ENCODE measurements at places on chromosomes 2 and 18.
A peak's percentile ranks its signal among the peaks of the same experiment; 100 is the strongest.

DNA sequence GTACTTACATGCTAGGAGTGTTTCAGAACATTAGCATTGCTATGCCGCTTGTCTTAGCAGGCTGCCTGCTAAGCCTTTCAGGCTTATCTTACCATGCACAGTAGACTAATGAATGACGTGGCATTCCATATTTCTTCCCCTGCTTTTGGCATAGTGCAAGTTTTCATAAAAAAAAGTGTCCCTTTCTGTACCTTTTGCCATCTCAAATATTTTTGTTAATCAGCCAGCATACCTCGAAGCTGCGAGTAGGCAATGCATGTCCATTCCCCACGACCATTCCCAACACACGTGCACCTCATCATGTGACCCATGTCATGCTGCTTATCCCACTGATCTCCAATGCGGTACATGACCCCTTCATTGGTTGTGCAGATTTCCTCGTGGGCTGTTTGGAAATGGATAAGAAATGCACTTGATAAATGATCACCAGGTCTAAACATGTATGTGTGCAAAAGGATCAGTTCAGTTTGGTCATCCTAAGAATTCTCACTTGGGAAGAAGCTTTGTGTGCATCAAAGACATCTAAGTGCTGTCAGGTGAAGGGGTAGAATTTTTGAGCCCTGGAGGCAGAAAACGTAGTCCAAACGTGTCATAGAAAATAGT is 13.9 kb downstream of the FN1 start:
- DNase-seq: no peak
- H3K4me1 ChIP-seq: no peaks in the 10 kb centered on the region
- no peak overlapping the region for H3K27ac ChIP-seq
- H3K27me3 ChIP-seq: no peaks in the 10 kb centered on the region
- H3K36me3 ChIP-seq: no peaks in the 10 kb centered on the region
- no peak overlapping the region for H3K4me3 ChIP-seq

- H3K27ac ChIP-seq: no peak overlapping the region
- H3K27me3 ChIP-seq: peaks cover 92% of the 10 kb centered on the region
- H3K4me3 ChIP-seq: no peak overlapping the region
- DNase-seq: no peak
Observed at GRCh38 chr18:13455471-13455870, 236.9 kb downstream of the LDLRAD4 start.

DNA sequence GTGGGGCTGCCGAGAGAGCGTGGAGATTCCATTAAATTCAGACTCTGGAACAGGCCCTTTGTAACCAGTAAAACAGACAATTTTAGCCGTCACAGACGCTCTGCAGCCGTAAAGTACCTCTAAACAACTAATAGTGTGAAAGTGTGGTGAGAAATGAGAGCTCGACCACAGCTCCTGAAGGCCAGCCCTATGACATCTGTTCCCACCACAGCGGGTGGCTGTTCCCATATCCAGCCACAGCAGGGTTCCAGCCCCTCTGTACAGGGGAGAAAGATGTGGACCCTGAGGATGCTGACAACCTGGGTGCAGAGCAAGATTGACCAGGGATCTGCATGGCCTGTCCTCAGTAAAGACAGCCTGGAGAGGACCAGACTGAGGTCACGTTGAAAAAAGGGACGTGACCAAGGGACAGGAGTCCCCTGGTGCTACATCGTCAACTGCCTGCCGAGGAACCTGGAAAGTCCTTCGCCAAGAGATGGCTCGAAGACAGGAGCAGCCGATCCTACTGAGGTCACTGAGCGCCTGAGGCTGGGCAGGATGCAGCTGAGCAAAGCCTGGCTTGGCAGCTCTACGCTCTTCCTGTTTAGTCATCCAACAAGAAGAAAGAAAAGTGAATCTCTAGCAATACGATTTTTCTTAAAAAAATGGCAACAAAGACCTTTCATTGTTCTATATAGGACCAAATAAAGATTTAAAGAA is 831.7 kb downstream of the RNF144A start:
- no peaks in the 10 kb centered on the region for H3K36me3 ChIP-seq
- H3K4me3 ChIP-seq: no peak overlapping the region
- H3K27ac ChIP-seq: no peak overlapping the region
- no peaks in the 10 kb centered on the region for H3K27me3 ChIP-seq

DNA sequence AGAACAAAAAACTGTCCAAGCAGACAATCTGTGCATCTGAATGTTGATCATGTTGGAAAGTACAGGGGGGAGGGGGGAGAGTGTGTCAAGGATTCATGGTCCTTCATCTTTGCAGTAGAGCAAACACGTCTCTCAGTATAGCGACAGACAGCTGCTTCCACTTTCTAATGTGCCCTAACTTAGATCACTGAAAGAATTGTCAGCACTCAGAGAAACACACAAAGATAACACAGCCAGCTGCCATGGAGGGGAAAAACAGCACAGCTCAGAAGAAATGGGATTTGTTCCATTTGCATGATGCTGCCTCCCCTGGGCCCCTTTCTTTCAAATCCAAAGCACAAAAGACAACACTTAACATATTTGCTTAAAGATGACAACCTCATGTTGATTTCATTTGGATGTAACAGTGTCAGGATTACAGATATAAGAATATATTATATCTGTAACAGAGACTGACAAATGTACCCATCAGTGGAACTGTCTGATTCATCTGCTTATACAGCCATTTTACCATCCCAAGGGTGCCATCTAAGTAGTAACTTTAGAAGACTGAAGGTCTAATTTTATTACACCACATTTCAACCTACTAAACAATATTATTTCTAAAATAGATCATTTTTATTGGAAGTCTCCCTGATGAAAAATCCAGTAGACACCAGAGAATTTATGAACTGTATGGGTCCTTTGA is 17.7 kb downstream of the FIGN start:
- no peaks in the 10 kb centered on the region for H3K4me1 ChIP-seq
- no peak overlapping the region for H3K27ac ChIP-seq
- H3K36me3 ChIP-seq: no peaks in the 10 kb centered on the region
- no peak overlapping the region for H3K4me3 ChIP-seq
- no peak for DNase-seq

DNA sequence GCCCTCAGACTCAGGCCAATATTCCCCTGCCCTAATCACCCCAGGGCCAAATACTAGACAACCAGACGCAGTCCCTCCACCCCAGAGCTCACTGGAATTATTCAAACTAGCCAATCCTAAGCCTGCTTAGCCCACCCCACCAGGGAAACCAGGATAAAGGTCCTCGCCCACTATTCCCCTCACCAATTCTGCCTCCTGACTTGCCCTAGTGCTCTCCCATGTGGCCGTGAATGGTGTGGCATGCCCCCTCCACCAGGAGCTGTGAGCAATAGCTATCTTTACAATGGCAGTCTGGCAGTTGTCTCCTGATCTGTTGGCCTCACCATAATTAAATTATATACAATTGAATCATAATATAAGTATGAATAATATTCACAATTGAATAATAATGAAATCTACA is 42.3 kb downstream of the FAM124B start:
- DNase-seq: no peak
- H3K27ac ChIP-seq: no peak overlapping the region
- H3K4me3 ChIP-seq: no peak overlapping the region
- H3K27me3 ChIP-seq: no peaks in the 10 kb centered on the region

DNA sequence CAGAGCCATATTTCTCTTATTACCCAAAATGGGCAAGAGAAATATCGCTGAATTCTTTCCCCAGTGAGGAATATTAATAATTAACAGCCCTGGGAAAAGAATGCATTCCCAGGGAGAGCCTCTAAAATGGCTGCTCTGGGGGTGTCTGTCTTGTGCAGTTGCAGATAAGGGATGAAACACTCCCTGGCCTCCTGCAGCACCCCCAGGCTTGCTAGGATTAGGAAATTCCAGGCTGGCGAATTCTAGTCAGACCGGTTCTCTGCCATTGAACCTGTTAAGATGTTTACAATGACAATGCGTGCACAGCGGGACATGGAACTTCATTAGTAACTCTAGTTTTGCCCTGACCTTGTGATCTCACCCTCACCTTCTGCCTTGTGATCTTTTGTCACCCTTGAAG is 24.5 kb downstream of the MRPL30 start:
- no peak for DNase-seq
- H3K4me1 ChIP-seq: no peaks in the 10 kb centered on the region
- no peak overlapping the region for H3K4me3 ChIP-seq

GRCh38 chr2:113940891-113941290 is 51.0 kb downstream of the ACTR3 start:
- DNase-seq: no peak
- no peak overlapping the region for H3K4me3 ChIP-seq
- no peaks in the 10 kb centered on the region for H3K4me1 ChIP-seq
- peaks cover 54% of the 10 kb centered on the region for H3K36me3 ChIP-seq

GRCh38 chr2:50885948-50886347 is 146.0 kb downstream of the NRXN1 start:
- no peak overlapping the region for H3K27ac ChIP-seq
- no peak for DNase-seq
- H3K36me3 ChIP-seq: no peaks in the 10 kb centered on the region
- H3K27me3 ChIP-seq: no peaks in the 10 kb centered on the region
- no peak overlapping the region for H3K4me3 ChIP-seq
- H3K4me1 ChIP-seq: no peaks in the 10 kb centered on the region

- H3K4me3 ChIP-seq: no peak overlapping the region
- DNase-seq: no peak
- no peak overlapping the region for H3K27ac ChIP-seq
- H3K27me3 ChIP-seq: no peaks in the 10 kb centered on the region
- peaks cover 21% of the 10 kb centered on the region for H3K36me3 ChIP-seq
Observed at GRCh38 chr18:12340945-12341660, 33.1 kb downstream of the TUBB6 start.

DNA sequence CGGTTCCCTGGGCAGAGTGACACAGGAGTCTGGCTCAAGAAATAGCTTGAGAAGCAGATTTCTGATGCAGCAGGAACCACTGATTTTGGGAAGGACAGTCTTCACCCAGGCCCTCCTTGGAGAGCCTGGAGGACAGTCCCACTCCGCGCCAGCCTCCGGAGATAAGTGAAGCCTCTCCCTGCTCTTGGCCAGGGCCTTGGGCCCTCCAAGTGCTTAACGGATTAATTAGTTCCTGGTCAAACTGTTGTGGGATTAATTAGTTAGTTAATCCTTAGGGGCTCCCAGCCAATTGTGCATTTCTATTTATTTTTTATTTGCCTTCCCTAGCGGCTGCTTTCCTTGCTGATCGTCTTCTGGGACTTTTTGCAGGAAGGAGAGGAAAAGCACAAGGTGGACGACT is 19.6 kb downstream of the CPLX4 start:
- H3K4me3 ChIP-seq: no peak overlapping the region
- peaks cover 34% of the 10 kb centered on the region for H3K4me1 ChIP-seq
- DNase-seq: no peak

GRCh38 chr18:66124394-66124793 is 373.6 kb downstream of the CDH7 start:
- H3K36me3 ChIP-seq: no peaks in the 10 kb centered on the region
- H3K4me1 ChIP-seq: no peaks in the 10 kb centered on the region
- no peaks in the 10 kb centered on the region for H3K27me3 ChIP-seq

GRCh38 chr2:68391099-68391498 is 26.0 kb downstream of the PLEK start:
- H3K4me3 ChIP-seq: no peak overlapping the region
- H3K4me1 ChIP-seq: no peaks in the 10 kb centered on the region
- no peak overlapping the region for H3K27ac ChIP-seq
- peaks cover 31% of the 10 kb centered on the region for H3K27me3 ChIP-seq
- no peak for DNase-seq
- no peaks in the 10 kb centered on the region for H3K36me3 ChIP-seq

GRCh38 chr18:48548921-48549320 is 10.1 kb downstream of the CTIF start:
- H3K4me3 ChIP-seq: no peak overlapping the region
- DNase-seq: no peak
- no peaks in the 10 kb centered on the region for H3K36me3 ChIP-seq
- H3K27ac ChIP-seq: peak overlapping the region; percentile 17

DNA sequence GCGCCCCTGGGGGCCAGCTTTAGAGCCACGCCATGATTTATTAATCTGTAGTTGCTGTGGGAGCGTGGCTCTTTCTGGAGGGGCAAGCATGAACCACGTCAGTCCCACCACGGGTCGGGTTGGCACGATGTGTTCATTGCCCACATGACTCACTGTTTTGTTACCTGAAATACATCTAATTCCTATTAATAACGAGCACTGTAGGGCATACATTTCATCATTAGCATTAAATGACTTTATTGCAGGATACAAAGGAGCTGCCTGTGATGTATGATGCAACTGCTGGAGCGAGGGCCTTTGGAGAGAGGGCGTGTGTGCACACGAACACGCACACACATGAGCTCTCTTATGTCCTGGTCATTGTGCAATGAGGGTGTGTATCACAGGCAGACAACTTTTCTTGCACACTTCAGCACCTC is 127.0 kb downstream of the INHBB start:
- no peaks in the 10 kb centered on the region for H3K27me3 ChIP-seq
- H3K4me3 ChIP-seq: no peak overlapping the region
- DNase-seq: no peak
- H3K36me3 ChIP-seq: no peaks in the 10 kb centered on the region
- H3K4me1 ChIP-seq: peaks cover 59% of the 10 kb centered on the region

DNA sequence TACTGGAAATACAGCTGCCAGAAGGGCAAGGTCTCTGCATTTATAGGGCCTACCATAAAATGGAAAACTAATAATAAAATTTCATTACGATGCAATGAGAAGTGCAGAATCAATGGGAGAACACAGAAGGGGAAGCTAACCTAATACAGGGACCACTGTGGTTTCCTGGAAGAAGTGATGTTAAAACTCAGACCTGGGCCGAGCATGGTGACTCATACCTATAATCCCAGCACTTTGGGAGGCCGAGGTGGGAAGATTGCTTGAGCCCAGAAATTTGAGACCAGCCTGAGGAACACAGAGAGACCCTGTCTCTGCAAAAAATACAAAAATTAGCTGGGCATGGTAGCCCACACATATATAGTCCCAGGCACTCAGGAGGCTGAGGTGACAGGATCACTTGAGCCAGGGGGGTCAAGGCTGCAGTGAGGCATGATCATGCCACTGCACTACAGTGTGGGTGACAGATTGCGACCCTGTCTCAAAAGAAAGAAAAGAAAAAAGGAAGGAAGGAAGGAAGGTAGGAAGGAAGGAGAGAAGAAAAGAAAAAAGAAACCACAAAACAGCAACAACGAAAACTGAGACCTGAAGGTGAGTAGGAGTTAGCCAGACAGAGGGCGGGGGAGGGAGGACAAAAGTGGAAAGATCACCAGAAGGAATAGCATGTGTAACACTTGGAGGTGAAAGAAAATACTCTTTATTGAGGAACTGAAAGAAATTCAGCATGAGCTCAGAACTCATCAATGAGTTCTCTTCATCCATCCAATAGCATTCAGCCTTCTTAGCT is 58.3 kb upstream of the DTNA start:
- H3K4me1 ChIP-seq: no peaks in the 10 kb centered on the region
- no peak overlapping the region for H3K27ac ChIP-seq
- no peaks in the 10 kb centered on the region for H3K36me3 ChIP-seq
- no peak overlapping the region for H3K4me3 ChIP-seq
- DNase-seq: no peak

DNA sequence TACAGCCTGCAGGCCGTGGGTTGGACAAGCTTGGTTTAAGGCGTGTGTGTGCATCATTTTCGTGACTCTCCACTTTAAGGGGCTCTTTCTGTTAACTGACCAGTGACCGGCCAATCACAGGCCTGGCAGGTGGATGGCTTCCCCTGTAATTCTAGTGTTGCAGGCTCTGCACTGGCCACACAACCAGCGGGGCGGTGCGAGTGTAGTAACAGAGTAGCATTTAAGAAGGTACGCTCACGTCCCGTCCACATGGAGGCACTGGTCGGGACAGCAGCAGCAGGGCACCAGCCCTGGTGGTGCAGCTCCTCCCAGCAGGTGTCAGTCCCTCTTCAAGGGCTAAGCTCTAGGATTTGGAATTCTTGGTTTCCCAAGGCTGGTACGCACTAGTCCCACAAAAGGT is 8.0 kb upstream of the ANO7 start:
- H3K4me1 ChIP-seq: no peaks in the 10 kb centered on the region
- no peak overlapping the region for H3K27ac ChIP-seq
- DNase-seq: peak; percentile 26

Measured in PC-9 (cell line).